Testis (tissue), 5 donors: ENCODE measurements at places on chromosomes 6 and 20.

DNA sequence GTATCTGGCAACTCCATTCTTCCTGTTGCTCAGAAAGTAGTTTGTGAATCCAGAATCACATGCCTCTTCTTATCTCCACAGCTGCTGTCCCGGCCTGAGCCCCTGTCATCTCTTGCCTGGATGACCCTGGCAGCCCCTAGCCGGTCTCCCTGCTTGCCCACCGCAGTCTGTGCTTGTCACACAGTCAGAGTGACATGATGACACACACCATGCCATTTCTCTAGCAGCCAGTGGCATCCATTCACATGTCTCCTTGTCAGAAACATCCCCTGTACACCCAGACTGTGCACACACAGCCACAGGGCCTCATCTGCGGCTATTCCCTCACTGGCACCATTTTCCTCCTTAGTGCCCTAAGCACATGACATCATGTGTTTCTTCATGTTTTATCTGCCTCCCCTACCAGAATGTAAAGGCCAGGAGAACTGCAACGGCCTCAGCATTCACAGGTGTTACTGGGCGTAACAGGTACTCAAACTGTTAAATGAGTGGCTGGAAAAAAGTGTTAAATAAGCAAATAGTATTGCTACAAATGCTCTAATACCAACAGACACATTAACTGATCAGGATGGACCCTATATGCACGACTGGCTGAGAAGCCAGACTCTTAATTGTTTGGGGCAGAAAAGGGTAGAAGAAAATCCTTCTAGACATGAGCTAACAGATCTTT is 9.6 kb downstream of the ABHD12 start:
- no peak for DNase-seq

- no peak for DNase-seq
These were observed 93.6 kb downstream of the TMEM242 start for GRCh38 chr6:157229713-157230112.

DNA sequence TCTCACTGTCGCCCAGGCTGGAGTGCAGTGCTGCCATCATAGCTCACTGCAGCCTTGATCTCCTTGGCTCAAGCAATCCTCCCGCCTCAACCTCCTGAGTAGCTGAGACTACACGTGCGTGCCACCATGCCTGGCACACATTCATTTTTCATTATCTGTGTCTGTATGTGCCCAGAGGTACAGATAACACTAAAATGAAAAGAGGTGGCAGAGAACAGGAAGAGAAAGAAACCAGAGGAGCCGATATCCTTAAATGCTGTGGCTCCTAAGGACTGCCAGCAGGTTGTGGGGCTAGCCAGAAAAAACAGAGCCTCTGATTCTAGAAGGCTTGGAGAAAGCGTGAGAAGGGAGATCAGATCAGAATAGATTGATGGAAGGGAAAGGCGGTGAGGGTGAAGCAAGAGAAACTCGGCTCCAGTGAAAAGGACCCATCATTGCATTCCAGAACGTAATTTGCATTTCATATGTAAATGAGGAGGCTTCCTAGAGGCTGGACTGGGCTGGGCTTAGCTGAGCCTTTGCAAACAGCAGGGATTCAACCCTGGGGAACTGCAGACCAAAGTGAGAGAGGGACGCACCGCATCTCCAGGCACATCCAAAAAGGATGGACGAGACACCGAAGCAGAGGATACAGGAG is 64.2 kb downstream of the GCNT2 start:
- DNase-seq: no peak

- DNase-seq: no peak
These were observed 2.8 kb downstream of the KCNQ5 start for GRCh38 chr6:72624557-72625160.

- no peak for DNase-seq
These were observed 46.0 kb upstream of the ADGRG6 start for GRCh38 chr6:142255785-142256184.

- DNase-seq: peak; percentile 88
These were observed 5.6 kb upstream of the SYNE1 start for GRCh38 chr6:152642578-152643375.

DNA sequence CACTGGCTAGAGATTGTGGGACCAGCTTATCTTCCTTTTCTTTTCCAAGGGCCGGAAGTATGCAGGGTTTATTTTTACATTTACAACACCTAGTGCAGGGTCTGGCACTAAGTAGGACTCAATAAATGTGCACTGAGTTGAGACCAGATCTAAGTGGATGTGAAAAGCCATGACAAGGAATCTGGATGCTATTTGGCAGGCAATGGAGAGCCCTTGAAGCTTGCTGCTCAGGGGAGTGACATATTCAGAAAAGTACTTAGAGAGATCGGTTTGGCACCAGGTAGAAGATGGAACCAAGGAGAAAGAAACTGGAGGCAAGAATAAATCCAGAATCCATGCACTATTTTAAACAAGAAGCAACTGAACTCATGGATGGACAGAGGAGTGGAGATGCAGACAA is 815.8 kb downstream of the MAFB start:
- no peak for DNase-seq

DNA sequence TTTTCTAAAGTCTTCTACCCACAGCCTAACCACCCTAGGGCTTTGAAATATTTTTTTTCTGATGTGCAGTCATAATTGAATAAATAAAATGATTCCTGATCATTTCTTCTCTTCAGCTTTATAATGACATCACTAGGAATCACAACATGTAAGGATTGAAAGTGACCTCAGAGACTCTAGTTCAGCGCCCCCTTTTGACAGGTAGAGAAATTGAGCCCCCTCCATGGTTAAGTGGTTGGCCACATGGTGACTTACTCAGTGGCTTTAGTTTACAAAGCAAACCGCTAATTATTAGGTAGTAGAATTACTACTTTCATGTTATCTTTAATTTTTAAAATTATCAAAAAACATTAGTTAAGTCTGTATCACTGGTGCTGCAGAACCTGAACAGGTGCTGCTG is 13.3 kb upstream of the SLC2A12 start:
- no peak for DNase-seq

DNA sequence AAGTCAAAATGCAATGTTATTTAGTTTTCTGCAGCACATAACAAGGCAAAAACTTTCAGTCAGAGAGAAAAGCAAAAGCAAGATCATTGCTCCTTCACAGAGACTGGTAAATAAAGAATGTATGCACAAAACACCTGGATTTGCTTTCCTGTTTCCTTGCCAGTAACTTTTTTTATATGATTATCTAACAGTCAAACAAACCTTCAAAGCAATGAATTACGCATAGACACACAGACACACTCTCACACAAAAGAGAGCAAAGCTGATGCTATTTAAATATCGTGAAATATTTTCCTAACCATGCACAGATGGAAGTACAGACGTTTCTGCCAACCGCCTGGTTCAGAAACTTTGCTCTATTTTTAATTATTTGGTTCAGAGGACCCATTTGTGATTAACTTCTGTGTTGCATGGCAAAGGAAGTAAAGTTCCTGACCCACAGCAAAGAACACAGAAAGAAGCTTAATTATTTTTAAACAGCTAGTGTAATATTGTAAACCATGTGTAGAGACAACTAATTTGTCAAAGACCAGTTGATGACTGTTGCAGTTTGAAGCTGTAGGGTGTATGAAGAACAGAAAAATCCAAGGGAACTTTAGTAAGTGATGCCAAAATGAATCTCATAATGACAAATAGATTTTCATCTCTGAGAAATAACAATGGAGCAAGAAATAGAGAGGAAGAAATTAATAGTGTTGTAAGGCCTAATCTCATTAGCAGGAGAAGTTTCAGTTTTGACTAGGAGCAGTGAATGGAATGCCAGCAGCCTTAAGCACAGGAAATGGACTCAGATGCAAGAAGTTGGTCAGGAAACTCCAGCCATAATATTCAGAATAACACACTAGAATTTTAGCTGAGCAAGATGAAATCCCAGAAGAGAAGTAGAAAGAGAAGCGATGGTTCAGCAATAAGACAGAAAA is 24.1 kb downstream of the ATXN1 start:
- DNase-seq: no peak

DNA sequence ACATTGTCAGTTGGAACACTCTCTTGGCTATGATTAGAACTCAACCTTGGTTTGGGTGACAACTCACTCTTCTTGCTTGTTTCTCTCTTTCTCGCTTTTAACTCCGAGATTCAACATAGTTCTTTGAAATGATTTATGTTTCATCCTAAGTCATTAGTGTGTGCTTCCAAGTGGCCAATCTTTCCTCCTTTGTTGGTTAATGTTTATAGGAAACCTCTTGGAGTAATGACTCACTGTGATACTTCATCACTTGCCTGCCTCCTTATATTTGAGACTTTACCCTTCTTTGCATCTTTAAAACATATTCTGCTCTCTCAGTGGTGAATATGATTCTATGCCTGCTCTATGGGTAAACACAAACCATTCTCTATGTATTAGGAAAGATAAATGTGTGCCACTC is 279.7 kb upstream of the FLRT3 start:
- DNase-seq: no peak

DNA sequence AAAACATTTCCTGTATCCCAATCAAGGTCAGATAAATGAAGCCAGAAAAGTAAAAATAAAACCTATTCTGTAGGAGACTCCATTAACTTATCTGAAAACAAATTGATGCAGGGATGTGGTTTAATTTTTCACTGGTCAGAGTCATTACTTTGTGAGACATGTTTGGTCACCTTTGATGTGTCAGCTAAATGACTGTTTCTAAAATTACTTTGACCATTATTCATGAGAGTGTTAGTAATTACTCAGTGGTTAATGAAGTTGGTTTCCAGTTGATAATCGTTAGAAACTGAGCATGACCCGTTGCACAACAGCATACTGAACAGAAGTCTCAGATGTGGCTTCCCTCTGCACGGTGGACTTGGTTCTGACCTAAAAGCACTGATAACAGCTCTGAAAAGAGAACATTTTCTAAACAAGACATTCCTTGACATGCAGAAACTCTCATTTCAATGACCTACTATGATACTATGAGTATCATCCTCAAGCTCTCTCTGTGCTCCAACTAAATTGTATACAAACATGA is 410.5 kb upstream of the RNF217 start:
- no peak for DNase-seq

- no peak for DNase-seq
These were observed 16.6 kb downstream of the SLC2A12 start for GRCh38 chr6:134035823-134036296.

DNA sequence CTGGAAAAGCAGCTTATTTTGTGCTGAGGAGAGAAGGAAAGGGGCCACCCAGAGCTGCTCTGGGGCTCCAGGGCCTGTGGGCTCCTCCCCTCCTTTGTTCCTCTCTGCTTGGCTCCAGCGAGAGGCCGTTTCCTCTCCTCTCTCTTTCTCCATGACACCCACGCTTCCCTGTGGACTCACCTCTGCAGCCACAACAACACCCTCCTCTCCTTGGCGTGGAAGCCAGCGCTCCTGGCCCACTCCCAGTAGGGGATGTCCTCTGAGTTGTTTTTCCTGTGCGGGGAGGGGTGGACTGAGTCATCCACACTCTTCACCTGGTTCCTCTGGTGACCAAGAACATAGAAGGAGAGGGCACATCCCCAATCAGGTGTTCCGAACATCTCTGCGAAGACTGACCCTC is 4.9 kb upstream of the CDSN start:
- DNase-seq: no peak

DNA sequence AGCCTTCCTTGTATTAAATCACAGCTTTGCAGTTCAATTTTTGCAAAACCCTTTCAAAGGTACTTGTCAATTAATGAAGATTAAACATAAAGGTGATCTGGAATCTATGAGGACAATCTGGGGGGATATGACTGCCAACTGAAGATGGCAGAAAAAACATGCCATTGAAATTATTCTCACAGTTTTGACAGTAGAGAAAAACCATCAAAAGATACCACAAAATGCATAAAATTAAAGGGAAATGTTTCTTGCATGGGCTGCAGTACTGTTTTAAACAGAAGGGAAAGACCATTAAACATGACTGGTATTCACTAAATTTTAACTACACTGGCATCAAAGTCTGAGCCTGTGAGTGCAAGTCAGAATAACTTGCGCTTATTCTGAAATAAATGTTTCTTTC is 194.2 kb downstream of the ATXN1 start:
- no peak for DNase-seq

- no peak for DNase-seq
These were observed 1355.9 kb downstream of the GRIK2 start for GRCh38 chr6:102749210-102749971.

- DNase-seq: no peak
These were observed 37.3 kb downstream of the IPCEF1 start for GRCh38 chr6:154319231-154319858.

- no peak for DNase-seq
These were observed 73.0 kb downstream of the GNAS-AS1 start for GRCh38 chr20:58777657-58778056.

DNA sequence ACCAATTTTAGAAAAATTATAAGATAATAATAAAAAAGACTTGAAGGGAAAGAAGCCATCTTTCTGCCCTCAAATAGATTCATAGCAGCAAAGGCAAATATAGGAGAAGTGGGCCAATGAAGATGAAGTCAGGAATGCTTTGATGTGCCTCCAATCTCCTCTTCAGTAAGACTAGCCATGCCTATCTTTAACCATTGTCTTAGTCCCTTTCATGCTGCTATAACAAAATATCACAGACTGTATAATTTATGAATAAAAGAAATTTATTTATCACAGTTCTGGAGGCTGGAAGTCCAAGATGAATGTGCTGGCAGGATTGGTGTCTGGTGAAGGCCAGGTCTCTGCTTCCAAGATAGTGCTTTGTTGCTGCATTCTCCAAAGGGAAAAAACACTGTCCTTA is 18.8 kb upstream of the SLC17A3 start:
- DNase-seq: no peak

DNA sequence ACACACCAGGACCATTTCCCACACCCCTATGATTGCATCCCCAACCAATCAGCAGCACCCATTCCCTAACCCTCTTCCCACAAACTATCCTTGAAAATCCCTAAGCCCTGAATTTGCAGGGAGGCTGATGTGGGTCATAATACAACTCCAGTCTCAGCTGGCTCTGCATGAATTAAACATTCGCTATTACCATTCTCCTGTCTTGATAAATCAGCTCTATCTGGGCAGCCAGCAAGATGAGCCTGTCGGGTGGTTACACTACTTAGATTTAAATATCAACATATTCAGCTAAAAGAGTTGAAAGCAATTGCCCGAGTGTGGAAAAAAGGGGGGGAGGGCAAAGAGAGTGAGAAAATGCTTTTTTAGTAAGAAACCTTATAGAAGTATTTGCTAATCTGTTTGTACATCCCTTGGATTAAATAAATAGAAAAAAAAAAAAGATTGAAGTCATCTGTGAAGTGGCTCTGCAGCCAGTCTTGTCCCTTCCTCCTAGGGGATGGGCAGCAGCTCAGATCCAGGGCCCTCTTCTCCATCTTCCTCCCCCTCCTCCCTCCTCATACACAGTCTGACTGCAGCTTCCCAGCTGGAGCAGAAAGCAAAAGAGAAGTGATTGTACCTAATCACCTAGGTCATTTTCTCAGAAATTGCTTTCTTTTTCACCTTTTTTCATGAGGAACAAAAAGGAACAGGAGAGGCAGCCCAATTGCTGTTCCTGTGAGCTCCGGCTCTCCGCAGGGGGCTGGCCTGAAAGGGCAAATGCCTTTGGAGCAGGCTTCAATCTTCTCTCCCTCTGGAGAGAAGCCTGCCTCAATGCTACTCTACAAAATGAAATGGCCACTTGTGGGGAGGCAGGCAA is 356.6 kb upstream of the SULF2 start:
- DNase-seq: no peak
